ENCODE measurements at places on chromosomes 1 and 21.

DNA sequence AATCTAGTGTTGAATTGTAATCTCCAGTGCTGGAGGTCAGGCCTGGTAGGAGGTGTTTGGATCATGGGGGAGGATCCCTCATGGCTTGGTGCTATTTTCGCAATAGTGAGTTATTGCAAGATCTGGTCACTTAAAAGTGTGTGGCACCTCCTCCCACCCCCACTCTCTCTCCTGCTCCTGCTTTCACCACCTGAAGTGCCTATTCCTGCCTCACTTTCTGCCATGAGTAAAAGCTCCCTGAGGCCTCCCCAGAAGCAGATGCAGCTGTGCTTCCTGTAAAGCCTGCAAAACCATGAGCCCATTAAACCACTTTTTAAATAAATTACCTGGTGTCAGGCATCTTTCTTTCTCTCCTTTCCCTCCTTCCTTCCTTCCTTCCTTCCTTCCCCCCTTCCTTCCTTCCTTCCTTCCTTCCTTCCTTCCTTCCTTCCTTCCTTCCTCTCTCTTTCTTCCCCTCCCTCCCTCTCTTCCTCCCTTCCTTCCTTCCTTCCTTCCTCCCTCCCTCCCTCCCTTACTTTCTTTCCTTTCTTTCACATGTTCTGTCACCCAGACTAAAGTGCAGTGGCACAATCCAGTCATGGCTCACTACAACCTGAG lies 172.4 kb downstream of the C1orf21 start:
- no peak for DNase-seq

DNA sequence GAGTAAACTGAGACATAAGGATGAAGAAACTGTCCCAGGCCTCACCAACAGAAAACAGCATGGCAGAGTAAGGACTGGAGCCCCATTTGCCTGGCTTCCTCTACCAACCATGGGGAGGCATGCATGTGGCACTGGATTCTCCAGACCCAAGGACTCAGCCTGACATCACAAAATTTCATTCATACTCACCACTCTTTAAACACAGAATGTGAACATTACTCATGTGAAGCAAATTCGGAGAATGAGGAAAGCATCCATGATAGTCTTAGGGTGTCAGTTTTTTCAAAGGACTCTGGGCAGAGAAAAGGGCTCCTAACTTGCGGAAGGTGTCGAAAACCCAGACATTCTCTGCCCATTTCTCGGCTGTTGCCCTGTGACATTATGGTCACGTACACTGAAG lies 83.9 kb downstream of the PCNX2 start:
- DNase-seq = no peak

DNA sequence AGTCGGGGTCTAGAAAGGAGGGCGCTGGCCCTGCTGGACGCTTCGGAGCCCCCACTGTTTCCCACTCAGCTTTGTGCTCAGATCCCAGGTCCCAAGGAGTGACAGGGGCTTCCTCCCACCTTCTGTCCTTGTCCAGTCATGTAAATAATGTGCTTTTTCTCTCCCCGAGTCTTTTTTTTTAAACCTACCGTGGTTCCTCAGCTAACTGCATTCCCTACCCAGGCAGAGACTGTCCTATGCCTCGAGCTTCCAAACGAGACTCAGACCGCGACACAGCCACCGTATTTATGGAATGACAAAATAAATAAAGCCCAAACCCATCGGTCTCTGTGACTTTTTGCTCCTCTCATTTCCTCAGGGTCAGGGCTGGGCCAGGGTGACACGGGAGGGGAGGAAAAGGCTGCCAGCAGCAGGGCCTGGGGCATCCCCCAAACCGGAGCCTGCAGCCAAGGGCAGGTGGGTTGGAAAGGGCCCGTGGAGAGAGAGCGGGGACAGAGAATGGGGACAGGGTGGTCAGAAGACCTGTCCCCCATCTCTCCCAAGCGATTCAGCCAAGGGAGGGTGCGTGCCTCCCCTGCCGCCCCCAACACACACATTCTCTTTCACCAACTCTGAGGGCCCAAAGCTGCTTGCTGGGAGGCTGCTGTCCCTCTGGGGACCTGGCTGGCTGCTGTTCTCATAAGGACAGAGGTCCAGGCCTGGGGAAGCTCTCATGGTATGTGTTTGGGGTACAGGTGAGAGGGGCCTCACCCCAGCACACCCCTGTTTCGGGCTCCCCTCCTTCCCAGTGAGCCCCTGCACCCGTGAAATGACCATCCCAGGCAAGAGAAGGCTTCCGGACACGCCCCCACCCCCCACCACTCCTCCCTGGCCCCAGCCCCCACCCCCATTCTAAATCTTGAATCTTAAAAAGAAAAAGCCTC lies 55.4 kb downstream of the KCNAB2 start:
- peak; percentile 54 for DNase-seq

DNA sequence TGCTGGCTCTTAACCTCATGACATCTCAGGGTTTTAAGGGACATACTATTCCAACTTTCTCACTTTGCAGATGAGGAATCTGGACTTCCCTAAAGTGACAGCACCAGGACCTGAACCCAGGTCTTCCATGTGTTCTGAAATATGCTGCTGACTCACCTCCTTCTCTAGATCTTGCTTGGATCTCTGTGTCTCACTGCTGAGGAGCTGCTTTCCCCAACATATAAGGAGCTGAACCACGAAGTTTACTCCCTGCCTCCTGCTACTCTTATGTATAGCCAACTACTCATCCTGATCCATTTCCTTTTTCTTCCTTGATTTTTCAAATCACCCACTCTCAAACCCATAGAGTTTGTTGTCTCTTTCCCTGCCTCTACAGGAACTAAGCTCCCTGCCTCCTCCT lies 38.2 kb downstream of the ALG14 start:
- DNase-seq = no peak

DNA sequence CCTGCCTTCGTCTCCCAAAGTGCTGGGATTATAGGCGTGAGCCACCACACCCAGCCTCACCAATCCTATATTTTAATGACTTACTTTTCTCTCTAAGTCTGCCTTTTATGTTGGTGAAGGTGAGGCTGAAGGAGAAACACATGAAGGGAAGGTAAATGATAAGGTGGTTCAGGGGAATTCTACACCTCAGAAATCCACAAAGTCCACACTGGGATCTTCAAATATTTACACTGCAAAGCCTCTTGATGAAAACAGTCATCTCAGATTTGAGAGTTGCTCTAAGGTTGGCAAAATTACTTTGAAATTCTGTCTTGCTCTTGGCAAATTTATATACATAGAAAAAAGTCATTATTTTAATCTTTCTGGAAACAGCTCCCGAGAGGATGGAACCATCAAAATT lies 42.0 kb upstream of the CACHD1 start:
- DNase-seq = no peak

- no peak for DNase-seq
Measured at GRCh38 chr1:160855181-160855981, 7.3 kb downstream of the CD244 start.

DNA sequence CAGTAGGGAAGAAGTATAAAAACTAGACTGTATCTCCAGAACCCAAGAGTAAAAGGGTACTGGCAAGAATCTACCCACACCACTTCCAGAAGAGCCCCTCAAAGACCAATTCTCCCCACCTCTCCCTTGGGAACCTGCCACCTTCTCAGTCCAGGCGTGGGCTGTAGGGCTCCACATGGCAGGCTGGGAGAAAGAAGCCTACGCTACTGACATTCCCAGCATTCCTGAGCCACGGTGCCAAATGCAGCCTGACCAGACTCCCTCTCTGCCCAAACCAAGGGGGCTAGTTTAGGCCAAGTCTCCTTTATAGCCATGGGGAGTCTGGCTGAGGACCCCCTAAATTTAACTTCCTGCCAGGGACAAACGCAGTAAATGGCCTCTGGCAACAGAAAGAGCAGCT lies 2.0 kb downstream of the UBE2Q1 start:
- no peak for DNase-seq

DNA sequence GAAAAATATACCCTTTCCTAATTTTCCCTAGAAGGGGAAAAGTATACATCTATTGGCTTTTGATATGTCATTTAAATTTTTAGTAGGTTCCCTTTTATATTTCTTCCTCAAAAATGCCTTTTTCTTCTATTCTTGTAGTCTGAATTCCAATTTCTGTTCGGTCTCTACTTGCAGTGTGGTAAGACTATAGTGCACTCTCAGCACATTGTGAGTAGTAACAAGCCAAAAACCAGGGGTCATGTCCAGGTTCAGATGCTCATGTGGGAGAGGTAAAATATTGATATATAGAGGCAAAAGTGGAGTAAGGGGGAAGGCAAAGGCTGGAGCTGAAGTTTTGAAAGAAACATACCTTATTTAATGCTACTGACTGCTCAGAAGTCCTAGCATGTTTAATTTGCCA lies 4.0 kb upstream of the FCGR2A start:
- no peak for DNase-seq

DNA sequence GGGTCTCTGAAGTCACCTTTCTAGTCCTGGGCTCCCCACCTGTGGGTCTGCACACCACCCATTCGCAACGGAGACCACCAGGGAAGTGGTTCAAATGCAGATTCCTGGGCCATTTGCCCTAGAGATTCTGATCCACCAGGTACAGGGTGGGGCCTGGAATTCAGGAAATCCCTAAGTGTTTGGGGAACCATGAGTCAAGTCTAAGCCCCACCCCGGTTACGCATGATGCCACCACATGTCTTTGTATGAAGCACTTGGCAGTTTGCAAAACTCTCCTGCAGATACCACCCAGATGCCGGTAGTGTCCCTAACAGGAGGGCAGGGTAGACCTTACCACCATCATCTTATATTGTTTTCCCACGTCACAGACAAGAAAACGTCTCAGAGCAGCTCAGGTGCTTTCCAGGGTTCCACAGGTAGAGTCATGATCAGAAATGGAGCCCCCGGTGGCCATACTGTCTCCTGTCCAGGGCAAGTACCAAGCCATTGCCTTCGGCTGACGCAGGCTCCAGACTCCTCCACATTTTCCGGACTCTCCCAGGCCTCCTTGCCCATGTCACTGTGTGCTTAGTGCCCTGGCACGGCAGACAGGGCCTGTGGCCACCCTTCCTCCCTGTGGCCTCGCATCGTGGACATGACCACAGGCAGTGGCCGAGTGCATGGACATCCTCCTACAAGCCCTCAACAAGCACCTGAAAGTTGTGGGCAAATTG lies 89.2 kb upstream of the TMEM51 start:
- no peak for DNase-seq

- DNase-seq = no peak
Measured at GRCh38 chr1:157137408-157138219, 581 bp downstream of the ETV3 start.

DNA sequence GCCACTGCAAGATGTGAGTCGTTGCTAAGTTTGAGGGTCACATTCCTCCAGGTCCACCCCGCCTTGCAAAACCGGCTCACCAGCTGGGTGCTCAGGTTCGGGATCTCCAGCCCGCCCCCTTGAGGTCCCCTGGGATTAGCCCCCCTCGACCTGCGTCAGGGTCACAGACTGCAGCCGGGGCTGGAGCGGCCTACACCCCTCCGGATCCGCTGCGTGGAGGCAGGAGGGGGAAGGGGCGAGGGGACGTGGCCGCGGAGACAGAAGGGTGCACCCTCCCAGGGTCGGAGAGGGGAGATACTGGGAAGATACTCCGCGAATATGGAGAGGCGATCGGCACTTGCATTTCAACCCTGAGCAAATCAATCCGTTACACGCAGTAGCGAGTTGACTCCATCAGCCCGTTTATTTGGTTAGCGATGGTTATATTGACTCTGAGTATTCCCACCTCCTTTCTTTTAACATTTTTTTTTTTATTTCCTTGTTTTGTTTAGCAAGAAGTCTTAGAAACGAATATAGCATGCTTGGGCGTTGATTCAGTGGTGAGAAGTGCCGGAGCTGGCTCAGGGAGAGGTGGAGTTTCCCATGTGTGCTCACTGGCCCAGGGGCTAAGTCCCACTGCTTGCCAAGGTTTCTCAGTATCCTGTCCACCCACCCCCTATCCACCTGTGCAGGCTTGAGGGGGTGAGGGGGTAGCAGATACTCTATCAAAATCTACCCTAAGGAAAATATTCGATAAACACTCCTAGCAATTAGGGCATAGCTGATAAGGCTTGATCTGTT lies 997 bp downstream of the IFNAR2 start:
- peak; percentile 56 for DNase-seq

- DNase-seq = no peak
Measured at GRCh38 chr1:108016451-108016920, 51.5 kb upstream of the VAV3 start.

GRCh38 chr1:221845650-221846371 lies 103.9 kb upstream of the DUSP10 start:
- no peak for DNase-seq

DNA sequence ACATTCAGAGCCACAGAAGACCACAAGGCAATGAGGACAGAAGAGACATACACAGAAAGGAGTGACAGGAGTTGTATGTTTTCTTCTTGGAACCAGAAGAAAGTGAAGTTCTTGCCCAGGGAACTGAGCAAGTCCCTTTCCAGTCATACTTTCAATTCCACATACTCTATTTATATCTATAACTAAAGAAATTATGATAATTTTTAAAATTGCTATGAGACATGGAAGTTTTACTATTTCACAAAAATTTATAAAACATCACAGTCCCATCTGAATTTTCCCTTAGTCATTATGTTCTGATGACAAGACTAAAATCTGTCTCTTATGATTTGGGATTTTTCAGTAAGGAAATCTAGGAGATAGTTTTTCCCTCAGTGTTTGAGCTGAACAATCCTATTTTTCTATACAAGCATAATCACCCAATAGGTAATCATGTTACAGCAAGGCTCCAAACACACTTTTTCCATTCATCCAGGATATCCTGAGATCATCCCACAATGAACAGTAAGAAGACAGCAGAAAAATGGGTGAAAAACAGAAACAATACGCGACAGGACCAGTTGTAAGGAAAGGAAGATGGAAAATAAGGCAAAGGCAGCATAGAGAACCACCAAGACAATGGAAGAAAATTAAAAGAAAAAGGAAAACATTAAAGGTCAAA lies 154.6 kb downstream of the VAV3 start:
- DNase-seq = no peak

- peak; percentile 11 for DNase-seq
Measured at GRCh38 chr1:247110627-247111258, 6.6 kb upstream of the ZNF669 start.

- DNase-seq = no peak
Measured at GRCh38 chr1:93438716-93439115, 9.2 kb upstream of the FNBP1L start.

DNA sequence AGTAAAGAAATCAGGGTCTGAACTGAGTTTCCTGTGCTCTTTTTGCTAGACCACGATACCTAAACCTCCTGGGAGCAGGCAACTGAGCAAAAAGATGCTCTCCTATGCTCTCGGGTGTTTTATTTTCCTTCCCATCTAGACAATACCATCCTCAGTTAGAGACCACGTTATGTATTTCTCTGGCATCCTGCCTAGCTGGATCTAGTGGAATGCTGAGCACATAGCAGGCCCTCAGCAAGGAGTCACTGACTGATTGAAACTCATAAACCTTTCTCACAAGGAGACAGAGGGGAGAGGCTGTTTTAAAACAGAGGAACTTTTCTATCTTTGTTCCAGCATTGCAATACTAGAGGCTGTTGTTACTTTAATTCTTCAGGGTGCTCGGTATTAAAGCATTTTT lies 168.0 kb downstream of the CYYR1 start:
- DNase-seq = no peak

GRCh38 chr1:214808845-214809460 lies 206.0 kb downstream of the CENPF start:
- peak; percentile 11 for DNase-seq

DNA sequence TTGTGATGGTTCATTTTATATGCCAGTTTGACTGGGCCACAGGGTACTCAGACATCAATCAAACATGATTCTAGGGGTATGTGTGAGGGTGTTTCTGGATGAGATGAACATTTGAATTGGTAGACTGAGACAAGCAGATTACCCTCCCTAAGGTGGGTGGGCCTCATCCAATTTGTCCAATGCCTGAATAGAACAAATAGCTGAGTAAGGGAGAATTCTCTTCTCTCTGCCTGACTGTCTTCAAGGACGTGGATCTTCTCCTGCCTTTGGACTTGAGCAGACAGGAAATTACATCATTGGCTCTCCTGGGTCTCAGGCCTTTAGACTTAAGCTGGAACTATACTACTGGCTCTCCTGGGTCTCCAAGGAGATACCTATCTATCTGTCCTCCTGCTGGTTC lies 64.4 kb downstream of the SUSD4 start:
- no peak for DNase-seq
